Lung (tissue), 17 donors: ENCODE measurements at places on chromosomes 3 and 15. TPM values are rescaled to one million over a fixed set of nuclear protein-coding genes. Genes with fewer than 3 reads are reported as not detected.

DNA sequence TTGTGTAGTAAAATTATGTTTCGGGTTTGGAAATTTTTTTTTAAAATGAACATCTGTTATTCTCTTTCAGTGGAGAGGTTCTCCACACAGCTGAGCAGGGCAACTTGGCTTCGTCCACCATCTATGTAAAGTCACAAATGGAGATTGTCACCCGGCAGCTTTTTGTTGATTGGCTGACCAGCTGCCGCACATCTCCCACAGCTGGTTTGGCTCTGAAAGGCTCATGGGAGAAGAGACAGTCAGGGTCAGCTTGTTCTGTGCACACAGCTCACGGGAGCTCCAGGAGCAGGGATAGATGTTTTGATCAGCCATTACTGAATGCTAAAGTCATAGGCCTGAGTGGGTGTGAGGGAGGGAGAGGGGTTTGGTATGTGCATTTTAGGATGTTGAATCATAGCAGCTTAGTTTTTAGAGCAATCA, 12.9 kb upstream of the CCDC80 start:
- DNase-seq = peak; percentile 94

- no peak for DNase-seq
Observed at GRCh38 chr15:67873777-67874176, 33.9 kb upstream of the RNU6-1 start.

PRICKLE2 gene
- 35.8 TPM for total RNA-seq

DNA sequence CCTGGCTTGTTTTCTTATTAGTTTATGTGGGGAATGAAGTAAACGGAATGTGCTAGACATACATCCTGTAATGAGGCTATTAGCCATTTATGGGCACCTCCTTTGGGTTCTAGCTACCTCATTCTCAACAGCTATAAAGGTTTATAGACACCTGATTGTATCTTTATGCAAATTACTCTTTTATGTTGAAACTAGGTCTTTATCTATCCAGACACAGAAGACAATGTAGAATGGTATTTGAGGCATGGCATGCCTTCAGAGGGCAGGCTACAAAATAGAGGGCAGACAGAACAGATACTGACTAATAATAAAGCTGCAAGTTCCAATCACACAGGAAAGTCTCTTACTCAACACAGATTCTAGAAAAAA, 27.1 kb downstream of the TBC1D2B start:
- no peak for DNase-seq

- peak; percentile 32 for DNase-seq
Observed at GRCh38 chr3:4904811-4905695, 74.2 kb upstream of the BHLHE40 start.

DNA sequence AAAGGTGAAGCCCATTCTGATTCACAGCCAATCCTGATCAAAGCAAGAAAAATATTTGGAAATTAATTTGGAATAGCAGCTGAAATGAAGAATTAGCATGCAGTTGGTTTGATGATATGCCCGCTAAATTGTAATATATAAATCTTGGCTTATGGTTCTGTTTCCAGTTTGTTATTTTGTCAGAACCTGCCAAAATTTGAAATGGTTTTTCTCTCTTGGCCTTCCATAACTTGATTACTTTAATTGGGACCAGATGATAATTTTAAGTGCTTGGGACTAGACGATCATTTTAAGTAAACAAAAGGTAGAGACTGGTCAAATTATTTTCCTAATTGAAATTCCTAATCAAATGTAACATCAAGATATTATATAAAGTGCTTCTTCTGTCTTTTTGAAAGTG, 842.4 kb downstream of the TBL1XR1 start:
- DNase-seq = no peak

ANKUB1 gene
- 3.5 TPM for total RNA-seq

GRCh38 chr3:46944191-46944590, 32.4 kb downstream of the CCDC12 start:
- no peak for DNase-seq

DNA sequence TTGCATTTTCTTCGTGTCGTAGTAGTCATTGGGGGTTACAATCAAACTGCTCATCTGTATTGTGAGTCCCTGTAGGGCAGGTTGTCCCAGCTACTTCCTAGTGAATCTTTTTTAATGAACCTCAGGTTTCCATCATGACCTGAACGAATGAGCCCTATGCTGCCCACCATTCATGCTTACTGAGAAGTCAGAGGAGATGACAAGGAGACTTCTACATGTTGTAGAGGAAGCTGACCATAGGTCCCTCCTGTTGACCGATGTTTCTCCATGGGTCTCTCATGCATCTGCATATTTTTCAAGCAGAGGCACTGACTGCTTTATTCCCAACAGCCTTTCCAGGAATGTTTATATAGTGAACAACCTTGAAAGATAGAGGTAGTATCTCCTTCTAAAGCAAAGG, 5.0 kb upstream of the NME9 start:
- DNase-seq = no peak

DNA sequence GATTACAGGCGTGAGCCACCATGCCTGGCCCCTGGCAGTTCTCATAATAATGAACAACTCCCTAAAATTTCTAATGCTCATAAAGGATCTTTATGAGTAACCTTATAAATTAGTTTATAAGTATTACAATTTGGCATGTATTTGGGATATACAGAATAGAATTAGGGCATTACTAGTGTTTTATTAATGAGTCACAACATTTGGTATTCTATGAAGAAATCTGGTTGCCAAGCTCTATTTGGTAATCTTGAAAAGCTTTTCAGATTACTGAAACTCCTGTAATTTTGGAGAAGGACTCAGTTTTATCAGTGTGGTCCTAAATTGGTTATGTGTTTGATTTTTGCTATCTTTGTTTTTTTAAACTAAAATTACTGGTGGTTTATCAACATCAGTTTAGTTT, 45.8 kb downstream of the TM6SF1 start:
- DNase-seq = no peak

DNA sequence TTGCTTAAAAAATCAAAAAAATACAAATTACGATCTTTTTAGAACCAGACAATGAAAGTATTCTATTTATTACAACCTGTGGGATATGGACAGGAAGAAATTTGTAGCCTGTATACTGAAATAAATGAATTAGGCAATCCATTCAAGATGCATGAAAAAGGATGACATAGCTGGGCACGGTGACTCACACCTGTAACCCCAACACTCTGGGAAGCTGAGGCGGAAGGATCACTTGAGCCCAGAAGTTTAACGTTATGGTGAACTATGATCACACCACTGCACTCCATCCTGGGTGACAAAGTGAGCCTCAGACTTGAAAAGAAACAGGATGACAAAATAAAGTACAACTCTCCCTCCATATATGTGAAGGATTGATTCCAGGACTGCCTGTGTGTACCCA, 74.1 kb downstream of the MSL2 start:
- DNase-seq = no peak

DNA sequence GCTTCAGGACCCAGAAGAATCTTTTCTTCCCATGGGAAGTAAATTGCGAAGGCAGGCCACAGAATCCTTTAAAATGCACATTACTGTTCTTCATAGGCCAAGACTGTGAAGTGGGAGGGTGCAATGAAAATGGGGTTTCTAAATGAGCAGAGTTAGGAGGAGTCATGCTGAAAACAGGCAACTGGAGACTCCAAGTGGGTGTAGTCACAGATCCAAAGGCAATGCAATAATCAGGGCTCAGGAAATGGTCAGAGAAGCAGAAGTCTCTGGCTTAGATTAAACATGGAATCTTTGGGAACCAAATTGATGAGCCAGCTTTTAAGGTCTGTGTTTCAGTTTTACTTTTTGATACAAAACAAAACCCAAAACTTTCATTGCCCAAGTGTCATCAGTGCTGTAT, 37.6 kb downstream of the HHLA2 start:
- DNase-seq = no peak

SCN5A gene
- total RNA-seq = 2.5 TPM

XCR1 gene
- total RNA-seq = 0.43 TPM

DNA sequence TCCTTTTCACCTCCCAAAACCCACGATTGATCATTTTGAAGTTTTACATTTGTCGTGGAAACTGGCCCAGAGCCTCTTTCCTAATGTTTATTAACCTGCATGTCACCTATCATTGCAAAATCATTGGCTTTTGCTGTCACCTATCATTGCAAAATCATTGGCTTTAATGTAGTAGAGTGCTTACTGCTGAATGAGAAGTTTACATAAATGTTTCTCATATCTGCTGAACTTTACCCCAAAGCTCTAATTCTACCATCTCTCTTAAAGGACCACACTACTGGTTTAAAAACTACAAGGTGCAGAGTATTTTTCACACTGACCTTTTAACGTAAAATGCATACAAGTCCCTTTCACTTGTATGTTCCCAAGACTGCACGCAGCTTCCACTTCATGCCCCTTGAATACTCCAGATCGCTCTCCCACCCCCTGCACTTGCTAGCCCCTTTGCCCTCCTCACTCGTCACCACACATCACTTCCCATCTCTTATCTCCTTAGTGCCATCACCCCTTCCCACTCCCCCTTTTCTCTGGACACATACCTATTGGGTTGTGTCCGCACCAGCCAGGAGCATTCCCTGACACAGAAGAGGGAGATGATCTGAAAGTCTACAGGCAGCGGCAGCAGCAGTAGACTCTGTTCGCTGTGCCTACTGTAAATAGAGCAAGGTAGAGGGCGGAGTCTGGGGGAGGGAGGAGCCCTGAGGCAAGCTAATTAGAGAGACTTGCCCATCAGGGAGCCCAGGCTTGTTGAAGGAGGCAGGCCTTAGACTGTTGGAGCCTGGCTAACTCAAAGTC, 30.2 kb upstream of the ATOSA start:
- no peak for DNase-seq

- no peak for DNase-seq
Observed at GRCh38 chr3:157913741-157914150, 192.5 kb downstream of the SHOX2 start.

- no peak for DNase-seq
Observed at GRCh38 chr3:115074502-115074901, 72.6 kb downstream of the ZBTB20 start.

TMEM158 gene
- 3.4 TPM for total RNA-seq

DNA sequence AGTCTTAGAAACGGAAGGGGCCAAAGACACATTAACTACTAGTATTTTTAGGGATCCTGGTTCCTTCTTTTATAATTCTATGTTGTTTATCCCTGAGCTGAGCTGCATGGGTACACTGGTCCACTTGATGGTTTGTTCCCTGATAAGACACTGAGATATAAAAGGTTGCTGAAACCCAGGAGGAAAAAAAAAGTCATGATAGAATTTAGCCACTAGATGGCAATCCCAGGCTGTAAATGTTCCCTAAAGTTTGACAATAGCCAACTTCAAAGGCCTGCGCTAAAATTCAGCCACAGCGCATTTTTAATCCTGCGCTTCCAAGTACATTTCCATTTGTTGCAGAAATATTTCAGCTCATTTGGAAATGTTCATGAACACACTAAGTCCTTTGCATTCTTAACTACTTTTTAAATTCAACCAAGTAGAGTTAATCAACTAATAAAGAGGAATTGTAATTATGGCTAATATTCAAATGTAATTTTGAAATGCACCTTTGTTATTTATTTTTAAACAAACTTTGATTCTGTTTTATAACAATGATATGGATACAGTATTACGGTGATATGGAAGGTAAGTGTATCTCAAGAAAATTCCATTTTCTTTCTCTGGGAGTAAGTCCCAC, 249.3 kb upstream of the FEZF2 start:
- peak; percentile 77 for DNase-seq

SST gene
- 3.0 TPM for total RNA-seq

DNA sequence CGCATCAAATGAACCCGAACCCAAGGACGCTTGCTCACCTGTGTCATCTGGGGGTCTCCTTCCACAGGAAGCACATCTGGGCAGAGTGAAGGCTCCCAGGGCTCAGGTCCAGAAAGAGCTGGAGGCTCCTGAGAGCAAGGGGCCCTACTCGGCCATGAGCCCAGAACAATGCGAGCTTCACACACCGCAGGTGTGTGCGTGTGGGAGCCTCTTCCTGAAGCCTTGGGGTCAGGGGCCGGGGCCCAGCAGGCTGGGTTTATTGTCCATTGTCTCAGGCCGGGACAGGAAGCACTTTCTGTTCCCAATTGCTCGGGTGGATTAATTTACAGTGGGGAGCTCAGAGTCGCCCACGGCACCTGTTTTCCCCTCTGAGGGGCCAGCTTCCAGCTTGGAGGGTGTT, 74.8 kb downstream of the RPN1 start:
- peak; percentile 29 for DNase-seq

CCRL2 gene
- 20.6 TPM for total RNA-seq

GABRR3 gene
- total RNA-seq = 0.09 TPM

ATP13A4 gene
- 202 TPM for total RNA-seq

GRCh38 chr3:174955513-174956016, 96.4 kb downstream of the NAALADL2 start:
- DNase-seq = no peak

TMEM212 gene
- 16.5 TPM for total RNA-seq

DNA sequence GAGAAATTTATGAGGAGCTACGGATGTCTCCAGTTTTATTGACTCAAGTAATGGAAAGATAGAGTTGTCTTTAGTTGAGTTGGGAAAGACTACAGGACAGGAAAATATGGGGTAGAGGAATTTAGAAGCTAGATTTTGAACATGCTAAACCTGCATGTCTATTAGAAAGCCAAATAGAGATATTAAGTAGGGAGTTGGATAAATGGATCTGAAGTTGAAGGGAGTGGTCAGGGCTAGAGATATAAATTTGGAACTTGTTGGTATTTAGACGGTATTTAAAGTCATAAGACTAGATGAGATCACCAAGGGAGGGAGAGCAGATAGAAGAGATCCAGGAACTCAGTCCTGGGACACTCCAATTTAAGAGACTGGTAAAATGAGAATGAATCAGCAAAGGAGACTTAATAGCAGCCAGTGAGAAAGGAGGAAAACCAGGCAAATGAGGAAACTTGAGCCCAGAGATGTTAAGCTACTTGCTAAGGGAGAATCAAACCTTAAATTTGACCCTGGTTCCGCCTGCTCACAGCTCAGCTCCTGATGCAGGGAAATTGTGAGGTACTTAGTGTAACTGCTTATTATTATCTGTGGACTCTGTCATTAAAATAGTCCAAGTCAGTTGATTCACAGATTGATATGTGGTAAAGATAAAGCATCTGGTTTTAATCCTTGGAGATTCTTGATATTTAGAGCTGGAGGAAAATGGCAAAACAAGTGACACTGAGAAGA, 35.8 kb downstream of the ABI3BP start:
- no peak for DNase-seq

DNA sequence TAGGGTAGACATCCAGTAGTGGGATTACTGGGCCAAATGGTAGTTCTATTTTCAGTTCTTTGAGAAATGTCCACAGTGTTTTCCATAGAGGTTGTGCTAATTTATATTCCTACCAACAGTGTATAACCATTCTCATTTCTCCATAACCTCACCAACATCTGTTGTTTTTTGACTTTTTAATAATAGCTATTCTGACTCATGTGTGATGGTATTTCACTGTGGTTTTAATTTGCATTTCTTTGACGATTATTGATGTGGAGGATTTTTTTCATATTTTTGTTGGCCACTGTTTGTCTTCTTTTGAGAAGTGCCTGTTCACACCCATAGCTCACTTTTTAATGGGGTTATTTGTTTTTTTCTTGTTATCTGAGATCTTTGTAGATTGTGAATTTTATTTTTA, 125.2 kb downstream of the CFAP20DC start:
- no peak for DNase-seq

EFCAB12 gene
- total RNA-seq = 8.8 TPM

DNA sequence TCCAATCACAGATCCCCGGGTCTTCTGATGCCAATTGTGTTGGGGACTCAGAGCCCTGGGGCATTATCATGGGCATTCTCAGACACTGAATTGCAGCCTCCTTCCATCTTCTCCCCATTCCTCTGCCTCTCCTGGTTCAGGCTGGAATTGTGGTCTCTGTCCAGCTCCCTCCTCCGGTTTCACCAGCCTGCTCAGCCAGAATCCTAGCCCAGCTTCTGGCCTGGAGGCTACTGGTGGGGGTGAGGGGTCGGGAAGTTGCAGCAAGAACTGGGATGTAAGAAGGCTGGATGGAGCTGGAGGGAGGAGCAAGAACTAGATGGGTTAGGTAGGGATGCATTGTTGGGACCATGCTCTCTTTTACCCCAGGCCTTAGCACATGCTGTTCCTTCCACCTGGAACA, 53.5 kb downstream of the TLE3 start:
- DNase-seq = no peak
